CMK (cell line): ENCODE measurements at places on chromosomes 1 and 21.

GRCh38 chr1:46652321-46653100 lies 15.7 kb downstream of the ATPAF1 start:
- DNase-seq, result no peak

DNA sequence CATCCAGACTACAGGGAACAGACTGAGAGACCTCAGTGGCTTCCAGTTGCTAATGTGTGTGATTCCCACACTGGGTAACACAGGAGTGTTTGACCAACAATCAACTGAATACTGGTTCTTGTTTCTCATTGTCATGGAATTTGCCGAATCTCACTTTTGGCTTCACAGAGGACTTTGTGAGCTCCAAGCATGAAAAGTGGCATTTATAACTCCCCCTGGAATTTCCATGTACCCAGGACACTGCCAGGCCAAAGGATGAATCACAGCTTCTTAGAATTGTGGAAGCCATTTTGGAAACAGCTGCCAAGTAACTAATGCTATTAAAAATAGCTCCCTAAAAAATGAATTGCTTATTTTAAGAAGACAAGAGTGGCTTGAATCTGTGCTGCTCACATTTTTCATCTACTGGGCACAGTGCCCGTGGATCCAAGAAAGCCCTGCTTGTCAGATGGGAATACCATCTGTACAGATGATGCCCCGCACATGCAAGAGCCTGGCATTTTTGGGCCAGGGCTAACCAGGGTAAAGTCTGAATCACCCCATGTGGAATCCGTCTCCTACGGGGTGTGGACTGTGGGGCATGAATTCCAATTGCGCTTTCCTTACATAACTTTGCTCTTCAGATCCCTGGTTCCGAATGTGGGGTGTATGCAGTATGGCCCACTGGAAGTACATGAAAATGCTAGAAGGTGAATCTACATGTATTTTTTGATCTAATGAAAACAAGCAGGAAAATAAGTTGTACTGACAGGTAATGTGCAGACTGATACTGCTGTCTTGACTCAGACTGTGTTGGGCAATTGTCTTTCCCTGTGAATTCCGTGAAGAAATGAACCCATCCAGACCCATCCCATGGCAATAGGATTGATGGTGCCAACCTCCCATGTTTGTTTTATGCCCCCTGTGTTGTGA lies 487.3 kb downstream of the SIPA1L2 start:
- DNase-seq, result no peak

DNA sequence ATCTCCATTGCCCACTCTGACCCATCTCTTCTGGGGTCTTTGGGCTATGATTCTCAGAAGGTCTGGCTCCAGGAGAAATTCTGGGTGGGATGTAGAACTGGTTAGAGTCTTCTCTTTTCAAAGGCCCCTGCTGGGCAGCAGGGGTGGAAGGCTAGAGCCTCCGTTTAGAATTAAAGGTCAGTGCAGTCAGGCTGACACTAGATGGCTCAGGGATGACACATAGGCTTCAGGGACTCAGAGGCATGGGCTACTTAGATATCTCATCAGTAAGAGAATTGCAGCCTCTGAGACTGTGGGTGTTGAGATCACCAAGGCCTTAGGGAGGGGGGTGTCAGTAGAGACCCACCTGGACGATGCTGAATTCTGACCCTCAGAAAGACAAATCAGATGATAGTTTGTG lies 12.6 kb upstream of the PPM1J start:
- DNase-seq, result no peak

GRCh38 chr1:230270185-230270558 lies 156.0 kb downstream of the PGBD5 start:
- DNase-seq, result no peak

GRCh38 chr1:230079199-230080024 lies 12.4 kb downstream of the GALNT2 start:
- DNase-seq, result no peak

GRCh38 chr1:60948486-60948885 lies 133.9 kb upstream of the NFIA start:
- no peak for DNase-seq

GRCh38 chr1:244419024-244419423 lies 32.7 kb downstream of the ADSS2 start:
- DNase-seq, result no peak
